ENCODE measurements at places on chromosomes 6 and 20. TPM values are rescaled to one million over a fixed set of nuclear protein-coding genes. Genes with fewer than 3 reads are reported as not detected.
A peak's percentile ranks its signal among the peaks of the same experiment; 100 is the strongest.

DNA sequence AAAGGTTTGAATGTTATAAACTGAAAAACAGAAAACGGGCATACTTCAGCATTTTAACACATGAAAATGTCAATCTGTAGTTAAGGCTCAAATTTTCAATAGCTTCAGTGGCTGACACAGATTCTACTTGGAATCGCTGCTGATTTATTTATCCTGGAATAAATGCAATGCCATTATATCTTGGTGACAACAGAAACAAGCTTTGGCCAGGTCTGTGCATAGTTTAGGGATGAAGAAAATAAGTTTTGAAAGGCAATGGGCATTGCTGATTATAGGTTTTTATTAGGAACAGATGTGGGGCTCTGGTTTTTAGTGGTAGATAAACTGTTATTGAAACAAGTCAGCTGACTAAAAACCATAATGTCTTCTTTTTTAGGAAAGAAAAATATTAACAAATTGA lies 96.8 kb upstream of the SOX4 start:
- DNase-seq, result no peak

The NKX2-2 gene
- not detected for total RNA-seq

DNA sequence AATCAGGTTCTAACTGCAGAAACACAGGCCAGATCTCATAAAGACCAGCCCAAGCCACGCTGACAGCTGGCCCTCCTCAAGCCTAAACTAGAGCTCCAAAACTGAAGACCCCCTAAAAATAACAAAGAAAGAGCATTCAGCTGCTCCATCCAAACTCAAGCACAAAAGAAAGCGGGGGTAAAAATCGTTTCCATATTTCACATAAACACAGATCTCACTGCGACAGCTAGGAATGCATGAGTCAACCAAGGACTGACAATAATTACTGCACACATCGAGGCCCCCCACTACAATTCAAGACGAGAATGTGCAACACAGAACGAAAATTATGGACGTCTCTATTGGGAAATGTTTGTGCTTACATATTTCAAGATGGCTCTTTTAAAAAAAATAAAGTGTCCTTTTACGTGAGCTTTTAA lies 31.1 kb downstream of the CNKSR3 start:
- DNase-seq, result no peak

The CGA gene
- total RNA-seq, result not detected

DNA sequence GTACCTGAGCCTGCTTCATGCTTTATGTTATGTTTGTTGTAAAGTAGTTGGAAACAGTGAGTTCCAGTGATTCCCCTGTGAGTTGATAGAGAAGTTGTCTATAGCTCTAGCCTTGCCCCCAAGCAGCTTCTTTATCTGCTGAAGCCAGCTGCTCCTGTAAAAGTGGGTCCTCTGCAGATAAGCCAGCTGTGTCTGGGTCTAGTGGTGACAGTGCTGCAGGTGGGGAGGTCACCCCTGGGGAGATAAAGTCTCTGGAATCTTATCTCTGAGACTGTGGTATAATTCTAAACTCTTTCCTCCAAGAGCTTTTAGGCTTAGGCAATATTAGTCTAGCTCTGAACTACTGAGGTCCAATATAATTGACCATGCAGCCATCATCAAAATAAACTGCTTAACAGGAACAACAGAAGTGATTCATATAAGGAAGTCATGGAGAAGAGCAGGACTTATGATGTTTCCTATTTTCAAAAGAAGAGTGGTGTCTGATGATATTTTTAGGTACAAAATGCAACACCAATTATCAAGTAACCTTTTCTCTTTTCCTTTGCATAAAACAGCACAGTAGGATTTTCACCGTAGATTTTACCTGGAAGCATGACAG lies 44.2 kb upstream of the TMEM217 start:
- no peak for DNase-seq

DNA sequence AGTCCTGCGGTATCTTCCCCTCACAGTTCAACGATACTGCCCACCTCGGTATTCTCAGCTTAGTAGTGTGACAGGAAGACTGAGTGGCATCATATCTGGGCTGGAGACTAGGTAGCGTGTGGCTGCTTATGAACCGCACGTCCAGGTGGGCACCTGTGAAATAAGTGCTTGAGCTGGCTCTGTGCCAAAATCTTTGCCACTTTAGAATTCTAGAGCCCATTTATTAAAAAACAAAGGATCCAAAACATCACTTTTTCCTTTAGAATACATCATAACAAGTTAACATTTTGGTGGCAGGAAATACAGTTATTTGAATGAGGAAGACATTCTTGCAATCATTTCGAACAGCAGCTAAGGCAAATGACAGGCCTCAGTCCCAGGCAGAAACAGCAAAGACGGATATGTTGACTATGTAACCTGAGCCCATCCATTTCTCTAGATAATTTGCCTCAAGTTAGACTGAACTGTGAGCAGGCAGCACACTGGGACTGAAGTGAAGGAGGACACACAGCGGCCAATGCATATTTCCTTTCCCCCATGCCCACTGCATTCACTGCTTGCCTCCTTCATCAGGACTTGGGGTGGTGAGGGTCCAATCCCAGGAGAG lies 136.6 kb downstream of the GMDS start:
- DNase-seq, result no peak

- DNase-seq, result no peak
These were observed 333.4 kb downstream of the THBS2 start for GRCh38 chr6:168920289-168920688.

- DNase-seq, result peak; percentile 46
These were observed 2.2 kb downstream of the KCNG1 start for GRCh38 chr20:51020657-51021056.

DNA sequence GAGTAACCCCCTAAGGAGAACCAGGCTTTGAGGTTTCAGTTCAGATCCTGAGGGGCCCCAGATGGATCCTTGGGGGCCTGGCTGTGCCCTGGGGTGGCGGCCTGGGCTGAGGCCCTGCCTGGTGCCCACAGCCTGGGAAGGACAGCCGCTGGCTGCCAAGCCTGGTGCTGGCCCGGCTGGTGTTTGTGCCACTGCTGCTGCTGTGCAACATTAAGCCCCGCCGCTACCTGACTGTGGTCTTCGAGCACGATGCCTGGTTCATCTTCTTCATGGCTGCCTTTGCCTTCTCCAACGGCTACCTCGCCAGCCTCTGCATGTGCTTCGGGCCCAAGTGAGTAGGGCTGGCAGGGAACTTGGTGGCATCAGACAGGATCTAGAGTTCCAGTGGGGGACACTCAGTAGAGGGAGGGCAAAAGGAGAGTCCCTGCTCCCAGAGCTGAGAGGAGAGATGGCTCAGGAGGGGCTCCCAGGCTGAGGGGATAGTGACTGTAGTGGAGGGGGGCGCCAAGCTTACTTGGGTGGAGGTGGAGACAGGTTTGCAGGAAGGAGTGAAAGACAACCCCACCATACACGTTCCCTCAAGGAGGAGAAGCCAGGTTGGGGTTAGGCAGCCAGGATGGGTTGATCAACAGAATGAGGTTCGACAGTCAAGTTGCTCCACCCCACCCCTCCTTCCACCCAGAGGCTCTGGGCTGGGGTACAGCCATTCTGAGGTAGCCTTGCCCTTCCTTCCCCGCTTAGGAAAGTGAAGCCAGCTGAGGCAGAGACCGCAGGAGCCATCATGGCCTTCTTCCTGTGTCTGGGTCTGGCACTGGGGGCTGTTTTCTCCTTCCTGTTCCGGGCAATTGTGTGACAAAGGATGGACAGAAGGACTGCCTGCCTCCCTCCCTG lies 9.5 kb downstream of the SLC29A1 start:
- DNase-seq, result no peak

DNA sequence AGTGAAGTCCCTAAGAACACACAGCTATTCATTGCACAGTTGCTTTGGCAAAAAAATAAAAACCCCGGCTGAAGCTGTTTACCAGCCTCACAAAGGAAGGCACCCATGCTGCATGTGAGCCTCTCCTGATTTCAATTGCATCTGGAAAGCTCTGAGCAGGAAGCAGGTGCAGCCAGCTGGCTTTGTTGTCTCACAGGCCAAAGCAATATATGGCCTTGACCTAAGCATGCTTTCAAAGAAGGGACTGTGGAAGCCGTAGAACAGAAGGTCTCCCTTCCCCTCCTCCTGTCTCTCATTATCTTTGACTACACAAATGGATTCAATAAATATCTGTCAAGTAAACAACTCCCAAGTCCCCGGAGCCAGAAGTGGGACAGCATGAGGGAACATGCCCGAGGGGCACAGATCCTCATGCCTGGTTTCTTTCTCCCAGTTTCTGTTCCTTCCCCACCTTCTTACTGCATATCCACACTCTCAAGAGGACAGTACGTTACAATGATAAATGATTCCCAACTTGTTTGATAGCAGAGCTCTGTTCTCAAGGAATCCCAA lies 57.2 kb upstream of the PCSK2 start:
- no peak for DNase-seq

DNA sequence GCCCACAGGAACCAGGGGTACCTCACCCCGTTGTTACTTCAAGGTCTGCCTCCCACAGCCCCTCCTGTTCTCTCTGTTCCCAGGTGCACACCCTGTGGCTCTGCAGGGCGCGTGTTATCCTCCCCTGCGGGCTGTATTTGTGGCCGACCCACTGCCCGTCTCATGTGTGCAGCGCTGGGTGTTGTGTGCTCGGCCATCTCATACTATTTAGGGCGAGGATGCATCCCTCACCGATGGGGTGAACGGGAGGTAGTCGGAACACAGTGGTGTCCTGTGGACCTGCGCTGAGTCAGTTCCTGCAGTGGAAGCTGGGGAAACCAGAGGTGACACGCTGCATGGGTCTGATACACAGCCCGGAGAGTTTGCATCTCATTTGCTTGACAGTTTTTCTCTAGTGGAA lies 94.5 kb upstream of the SULF2 start:
- DNase-seq, result no peak

DNA sequence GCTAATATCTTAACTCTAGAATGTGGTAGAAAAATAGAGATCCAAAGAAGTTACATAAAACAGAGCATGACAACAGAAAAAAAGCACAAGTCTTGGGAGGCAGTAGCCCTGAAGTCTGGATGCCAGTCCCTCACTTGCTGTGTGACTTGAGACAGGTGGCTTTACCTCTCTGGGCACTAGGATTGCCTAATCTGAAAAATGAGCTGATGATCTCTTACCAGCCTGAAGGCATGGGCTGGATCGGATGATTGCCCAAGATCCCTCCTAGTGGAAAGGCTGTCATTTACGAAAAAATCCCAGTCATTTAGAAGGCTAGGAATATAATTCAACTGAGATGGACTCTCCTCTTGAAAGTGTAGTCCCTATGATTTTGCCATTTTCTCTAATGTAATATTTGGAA lies 10.9 kb upstream of the GCM1 start:
- DNase-seq, result no peak

DNA sequence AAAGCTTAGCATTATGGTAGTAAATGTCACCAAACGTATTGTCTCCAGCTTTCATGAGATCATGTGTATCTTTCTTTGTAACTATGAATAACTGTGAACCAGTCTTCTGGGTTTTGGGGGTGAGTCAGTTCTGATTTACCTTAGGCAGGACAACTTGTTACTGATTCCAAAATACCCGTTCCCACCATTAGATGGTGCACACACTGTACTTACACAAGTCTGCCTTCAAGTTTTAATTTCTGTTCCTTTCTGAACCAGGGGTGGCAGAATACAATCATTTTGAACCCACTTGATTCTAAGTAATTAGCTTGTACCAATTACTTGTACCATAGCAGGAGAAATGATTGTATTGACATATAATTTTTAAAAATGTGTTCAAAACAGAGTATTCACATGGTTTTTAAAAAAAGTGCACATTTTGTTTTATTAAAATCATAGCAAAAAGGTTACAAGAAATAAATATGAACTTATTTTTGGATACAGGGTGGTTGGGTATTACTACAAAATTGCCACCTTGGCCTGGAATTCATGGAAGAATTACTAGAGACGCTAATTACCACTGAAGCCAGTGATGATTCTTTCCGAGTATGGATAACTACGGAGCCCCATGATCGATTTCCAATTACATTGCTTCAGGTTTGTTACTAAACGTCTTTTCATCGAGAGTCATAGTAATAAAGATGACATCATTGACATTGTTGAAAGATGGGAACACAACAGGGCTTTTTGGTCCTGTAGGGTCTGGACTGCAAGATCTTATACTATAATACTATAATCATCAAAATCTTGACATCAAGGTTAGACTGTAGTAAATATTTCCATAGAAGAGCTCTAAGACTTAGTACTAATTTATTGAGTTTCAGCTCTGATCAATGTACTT lies 75.2 kb upstream of the GLP1R start:
- DNase-seq, result peak; percentile 56

The BPI gene
- not detected for total RNA-seq

The FABP7 gene
- 58.2 TPM for total RNA-seq

The OPN5 gene
- total RNA-seq, result not detected

DNA sequence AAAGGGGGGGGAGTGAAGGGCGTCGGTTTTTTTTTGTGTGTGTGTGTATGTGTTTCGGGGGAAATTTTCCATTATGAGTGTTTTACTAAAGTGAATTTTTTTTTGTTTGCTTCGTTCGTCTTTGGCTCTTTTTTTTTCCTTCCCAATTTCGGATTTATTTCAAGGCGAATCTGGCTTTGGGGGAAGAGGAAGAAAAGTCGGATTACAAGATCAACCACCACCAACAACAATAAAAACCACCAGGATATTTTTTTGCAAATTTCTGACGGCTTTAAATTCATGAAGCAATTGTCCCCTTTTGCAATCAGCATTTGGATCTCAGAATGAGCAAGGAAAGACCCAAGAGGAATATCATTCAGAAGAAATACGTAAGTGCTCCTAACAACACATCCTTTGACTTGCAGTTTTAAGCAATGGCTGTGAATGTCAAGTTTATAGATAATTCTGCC lies 372 bp downstream of the JARID2 start:
- no peak for DNase-seq

The BYSL gene
- 31.7 TPM for total RNA-seq

- no peak for DNase-seq
These were observed 672.6 kb downstream of the MAFB start for GRCh38 chr20:40016392-40016791.

DNA sequence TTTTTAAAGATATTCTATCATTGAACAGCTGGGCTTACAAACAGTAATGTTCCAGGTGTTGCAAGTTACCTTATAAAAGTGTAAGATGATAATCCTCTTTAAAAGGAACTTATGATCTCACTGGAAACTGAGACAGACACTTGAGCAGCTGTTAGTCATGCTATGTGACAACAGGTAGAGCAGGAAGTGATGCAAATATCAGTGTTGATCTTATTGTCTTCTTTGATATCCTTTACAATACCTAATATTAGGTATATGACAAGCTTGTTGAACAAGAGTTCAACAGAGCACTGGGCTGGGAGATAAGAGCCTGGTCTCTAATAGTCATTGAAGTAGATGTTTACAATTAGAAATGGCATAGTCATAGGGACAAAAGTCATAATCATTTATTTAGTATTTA lies 150.0 kb downstream of the UBE3D start:
- no peak for DNase-seq

- no peak for DNase-seq
These were observed 685.7 kb downstream of the BCKDHB start for GRCh38 chr6:80792151-80792550.

- DNase-seq, result no peak
These were observed 460.1 kb upstream of the MANEA start for GRCh38 chr6:95117236-95117635.

GRCh38 chr6:69948479-69949114 lies 82.2 kb downstream of the COL19A1 start:
- DNase-seq, result no peak
